GM10248 (cell line): ENCODE measurements at places on chromosomes 2 and 18.
A peak's percentile ranks its signal among the peaks of the same experiment; 100 is the strongest.

DNA sequence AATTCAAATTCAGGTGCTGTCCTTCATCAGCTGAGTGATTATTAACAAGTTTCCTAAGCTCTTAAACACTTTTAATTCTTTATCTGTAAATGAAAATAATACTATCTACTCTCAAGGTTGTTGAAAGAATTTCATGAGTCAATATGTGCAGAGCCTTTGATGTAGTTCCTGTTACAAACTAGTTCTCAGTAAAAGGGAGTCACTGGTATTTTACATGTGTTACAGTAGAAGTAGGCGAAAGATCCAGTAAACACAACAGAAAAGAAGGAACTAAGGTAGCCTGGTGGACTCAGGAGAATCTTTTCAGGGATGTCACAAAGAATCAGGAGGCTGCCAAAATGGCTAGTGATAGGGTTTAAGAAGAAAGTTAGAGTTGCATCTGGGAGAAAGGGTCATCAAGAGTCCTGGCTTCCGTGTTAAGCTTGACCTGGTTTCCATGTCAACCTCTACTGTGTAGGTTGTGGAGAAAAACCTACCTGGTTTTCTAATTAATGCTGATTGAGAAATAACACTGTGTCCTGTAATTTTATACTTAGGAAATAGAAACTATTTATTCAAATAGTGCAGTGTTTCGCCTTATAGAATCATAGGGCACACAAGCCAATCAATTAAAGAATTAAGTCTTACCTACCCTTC lies 58.3 kb upstream of the TRIB2 start:
- no peak for DNase-seq

- DNase-seq = no peak
These were observed 272.8 kb upstream of the MMADHC start for GRCh38 chr2:149860276-149860921.

- DNase-seq = no peak
These were observed 239.8 kb downstream of the FHOD3 start for GRCh38 chr18:36537289-36537688.

DNA sequence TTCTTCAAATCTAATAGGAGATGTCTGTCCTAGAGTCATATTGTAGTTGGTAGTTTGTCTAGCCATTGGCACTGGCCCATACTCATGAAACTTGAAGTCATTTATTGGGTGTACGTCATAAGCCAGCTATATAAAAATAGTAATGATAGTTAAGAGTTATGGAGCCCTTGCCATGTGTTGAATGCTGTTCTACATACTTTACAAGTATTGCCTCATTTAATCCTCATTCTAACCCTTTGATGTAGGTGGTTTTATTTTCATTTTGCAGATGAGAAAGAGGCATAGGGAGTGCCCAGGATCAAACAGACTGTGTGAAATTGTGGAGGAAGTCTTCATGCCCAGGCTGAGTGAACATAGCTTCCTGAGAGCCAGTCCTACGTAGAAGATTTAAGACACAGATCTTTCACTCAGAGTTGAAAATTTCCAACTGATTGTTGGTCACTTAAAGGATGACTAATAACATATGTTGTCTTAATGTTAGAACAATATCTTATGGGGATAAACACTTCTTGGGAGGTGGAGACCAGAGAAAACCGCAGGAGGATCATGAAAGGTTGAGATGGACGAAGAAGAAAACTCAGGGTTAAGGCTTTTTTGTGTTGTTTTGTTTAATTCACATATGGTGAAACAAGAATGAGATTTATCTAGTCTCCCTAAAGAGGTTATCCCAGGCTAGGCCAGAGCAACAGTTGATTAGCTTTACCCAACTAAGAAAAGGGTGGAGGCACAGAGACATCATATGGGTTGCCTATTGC lies 156.0 kb downstream of the CERS6 start:
- DNase-seq = no peak

GRCh38 chr18:28768791-28769768 lies 592.1 kb upstream of the CDH2 start:
- DNase-seq = no peak

- no peak for DNase-seq
These were observed 539.0 kb upstream of the PIK3C3 start for GRCh38 chr18:41416044-41416443.

DNA sequence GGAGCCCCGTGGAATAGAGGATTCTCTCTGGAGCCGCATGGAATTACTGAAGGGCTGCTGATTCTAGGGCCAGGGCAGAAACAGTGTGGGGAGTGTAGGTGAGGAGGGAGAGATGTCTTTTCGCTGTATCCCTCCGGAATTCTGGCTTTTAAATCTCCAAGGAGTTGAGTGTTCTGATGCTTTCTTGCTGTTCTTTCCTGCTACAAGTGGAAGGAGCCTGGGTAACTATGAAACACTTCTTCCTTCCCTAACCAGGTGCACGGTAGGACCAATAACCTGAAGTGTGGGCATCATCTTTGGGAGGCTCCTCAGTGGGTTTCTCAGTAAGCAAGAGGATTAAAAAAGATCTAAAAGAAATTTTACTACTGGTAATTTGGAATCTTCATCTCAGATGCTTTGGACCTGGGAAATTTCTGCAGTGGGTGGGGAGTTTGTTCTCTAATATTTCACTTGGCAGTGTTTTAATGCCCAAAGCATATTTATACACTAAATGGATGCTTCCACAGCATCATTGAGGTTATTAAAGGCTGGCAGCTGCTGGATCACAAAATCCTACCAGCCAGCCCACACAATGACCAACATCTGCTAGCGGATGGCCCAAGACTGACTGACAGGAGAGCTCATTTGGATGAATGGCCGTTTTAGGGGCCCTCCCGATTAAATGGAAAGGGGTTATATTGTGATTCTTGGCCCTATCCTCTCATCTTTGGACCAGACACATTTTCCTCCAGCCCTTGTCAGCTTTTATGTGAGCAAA lies 2.1 kb downstream of the EML6 start:
- no peak for DNase-seq

GRCh38 chr2:118967124-118967880 lies 25.3 kb downstream of the MARCO start:
- DNase-seq = no peak

DNA sequence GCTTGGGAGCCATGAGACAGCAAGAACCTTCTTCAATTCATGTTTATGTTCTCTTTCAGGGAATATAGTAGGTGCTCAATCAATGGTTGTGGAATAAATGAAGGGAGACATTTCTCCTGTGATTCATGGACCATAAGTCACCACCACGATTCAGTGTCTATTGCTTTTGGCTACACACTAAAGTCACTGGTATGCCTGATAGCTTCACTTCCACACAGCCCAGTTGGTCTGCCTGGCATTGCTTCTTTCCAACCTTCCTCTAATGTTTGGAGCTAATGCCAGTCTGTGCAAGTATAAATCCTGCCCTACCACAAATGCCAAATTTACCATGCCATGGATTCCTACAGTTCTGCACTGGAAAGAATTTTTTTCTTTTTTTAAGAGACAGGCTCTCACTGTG lies 1.3 kb upstream of the CXCR1 start:
- DNase-seq = no peak

DNA sequence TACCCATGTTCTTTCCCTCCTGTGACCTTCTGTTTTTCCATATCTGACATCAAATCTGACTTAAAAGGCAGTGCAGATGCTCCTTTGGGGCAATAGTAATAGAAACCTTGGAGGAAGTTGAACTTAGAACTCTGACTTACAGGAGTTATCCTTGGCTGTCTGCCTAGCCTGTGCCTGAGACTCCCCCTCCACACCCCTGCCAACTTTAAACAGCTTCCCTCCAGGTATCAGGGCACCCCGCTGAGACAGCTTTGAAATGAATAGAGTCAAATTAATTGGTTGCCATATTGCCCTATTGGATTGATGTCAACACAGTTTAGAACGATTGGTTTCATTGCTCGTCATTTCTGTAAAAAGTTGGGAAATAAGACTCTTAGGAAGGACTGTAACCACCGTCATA lies 322.0 kb downstream of the PRKCE start:
- DNase-seq = peak; percentile 6

GRCh38 chr2:174587579-174587978 lies 10.0 kb downstream of the WIPF1 start:
- no peak for DNase-seq

DNA sequence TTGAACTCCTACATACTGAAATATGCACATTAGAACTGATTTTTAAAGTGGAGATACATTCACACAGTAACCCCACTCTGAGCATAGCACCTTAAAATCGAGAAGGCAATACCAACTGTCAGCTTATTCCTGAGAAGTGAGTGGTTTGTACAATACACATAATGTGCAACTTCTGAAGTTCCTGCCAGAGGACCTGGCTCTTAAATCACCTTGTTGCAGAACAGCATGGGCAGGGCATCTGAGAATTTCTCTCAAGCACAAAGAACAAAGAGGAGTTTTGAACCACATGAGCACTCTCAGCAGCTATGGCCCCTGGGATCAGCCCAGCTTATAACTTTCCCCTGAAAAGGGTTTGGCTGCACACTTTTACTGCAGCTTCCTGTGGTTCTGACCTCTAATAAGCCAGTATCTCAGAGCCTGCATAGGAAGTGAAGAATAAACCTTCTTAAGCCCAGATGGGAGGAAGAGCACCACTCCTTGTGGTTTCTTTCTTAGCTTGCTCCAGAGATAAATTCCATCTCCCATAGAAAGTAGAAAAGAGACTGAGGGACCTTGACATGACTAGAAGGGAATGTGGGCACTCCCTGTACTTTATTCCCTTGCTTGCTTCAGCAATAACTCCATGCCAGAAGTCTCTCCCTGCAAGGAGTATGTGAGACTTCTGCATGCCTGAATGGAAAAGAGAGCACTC lies 862.3 kb downstream of the SUCLG1 start:
- DNase-seq = no peak

GRCh38 chr2:3483227-3483985 lies 35.9 kb downstream of the ADI1 start:
- DNase-seq = no peak

DNA sequence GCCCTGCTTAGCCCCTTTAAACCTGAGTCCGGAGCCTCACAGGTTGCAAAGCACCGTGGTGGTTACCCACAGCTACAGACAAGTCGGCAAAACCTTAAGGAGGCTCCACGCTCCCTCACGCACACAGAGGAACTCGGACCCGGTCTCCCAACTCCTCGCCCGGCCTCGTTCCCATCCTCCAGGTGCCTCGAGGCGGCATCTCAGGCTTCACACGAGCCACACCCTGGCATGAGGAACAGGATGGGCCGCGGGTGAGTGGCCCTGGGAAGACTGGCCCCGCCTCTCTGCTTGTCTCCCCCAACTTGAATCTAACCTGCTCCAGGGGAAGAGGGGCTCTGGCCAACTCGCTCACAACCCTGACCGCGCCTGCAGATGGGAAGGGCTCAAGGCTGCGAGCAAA lies 97.4 kb downstream of the EIPR1 start:
- DNase-seq = no peak

DNA sequence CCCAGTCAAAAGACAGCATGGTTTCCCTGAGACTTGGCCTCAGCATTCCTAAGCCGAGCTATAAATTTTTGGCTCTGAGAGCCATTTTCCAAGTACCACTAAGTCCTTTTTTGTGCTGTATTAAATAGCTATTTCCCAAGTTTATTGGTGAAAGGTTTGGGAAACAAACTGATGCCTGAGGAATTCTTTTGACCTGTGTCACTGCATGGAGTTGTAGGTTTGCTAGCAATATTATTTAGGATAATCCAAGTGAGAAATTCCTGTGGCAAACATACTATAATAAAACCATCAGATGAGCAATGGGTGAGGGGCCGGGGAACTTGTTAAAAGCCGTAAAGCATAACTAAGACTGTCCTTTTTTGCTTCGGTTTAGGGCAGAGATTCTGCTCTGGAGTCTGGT lies 28.4 kb downstream of the ARHGAP28 start:
- no peak for DNase-seq

DNA sequence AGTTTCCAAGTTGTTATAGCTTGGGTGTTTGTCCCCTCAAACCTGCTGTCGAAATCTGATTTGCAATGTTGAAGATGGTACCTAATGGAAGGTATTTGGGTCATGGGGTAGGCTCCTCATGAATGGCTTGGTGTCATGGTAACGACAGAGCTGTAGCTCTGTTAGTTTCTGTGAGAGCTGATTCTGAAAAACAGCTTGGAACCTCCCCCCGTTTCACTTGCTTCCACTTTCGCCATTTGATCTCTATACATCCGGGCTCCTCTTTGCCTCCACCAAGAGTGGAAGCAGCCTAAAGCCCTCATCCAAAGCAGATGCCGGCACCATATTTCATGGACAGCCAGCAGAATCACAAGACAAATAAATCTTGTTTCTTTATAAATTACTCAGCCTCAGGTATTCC lies 1035.1 kb upstream of the SLC39A10 start:
- DNase-seq = no peak

GRCh38 chr2:88159481-88159880 lies 10.7 kb upstream of the THNSL2 start:
- DNase-seq = no peak

DNA sequence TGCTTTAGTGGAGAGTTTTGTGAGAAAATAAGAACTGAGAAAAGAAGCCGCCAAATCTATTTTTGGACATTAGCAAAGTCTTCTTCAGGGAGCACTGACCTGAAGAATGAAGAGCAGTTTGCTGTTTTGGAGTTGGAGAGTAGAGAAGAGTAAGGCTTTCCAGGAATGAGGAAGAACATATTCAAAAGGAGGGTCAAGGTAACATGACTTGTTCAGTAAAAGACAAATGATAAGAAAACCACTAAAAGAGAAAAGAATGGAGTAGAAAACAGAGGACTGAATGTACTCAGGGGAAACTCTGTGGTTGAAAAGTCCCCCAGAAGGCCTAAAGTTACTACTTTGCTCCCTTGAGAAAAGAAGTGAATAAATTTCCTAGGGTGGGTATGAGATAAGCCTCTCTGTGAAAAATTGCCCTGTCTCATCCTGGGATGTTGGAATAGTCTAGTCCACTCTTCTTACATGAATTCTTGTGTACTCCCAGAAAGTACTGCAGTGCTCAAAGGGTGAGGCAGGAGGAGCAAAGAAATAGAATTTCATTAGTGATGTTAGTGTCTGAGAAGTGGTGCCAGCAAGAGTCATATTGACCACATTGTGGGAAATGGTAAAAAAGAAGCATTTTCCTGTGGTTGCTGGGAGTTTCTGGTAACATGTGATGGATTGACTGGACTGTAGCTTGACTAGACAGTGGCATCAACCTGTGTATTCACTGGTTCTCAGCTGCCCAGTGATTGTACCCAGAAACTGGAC lies 27.8 kb downstream of the MBD5 start:
- DNase-seq = peak; percentile 16

GRCh38 chr2:177894546-177894945 lies 178.0 kb downstream of the PDE11A start:
- no peak for DNase-seq
